ENCODE measurements at places on chromosomes 4 and X. TPM values are rescaled to one million over a fixed set of nuclear protein-coding genes. Genes with fewer than 3 reads are reported as not detected.

DNA sequence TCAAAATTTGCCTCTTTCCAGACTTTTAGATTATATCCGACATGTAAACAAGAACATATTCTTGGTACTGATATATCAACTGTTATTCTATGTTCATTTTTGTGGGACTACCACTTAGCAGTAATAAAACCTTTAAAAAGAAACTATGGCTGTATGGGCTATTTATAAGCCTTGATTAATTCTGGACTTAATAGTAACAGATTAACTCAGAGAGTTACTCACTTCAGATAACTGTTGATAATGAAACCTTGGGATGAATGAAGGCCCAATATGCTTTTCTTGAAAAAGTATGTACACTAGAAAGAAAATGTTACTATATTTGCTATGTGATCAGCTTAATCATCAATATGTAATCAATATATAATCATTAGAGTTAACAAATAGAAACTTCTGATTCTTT, 595.9 kb upstream of the BOD1L1 start:
- DNase-seq = no peak

- no peak for DNase-seq
Observed at GRCh38 chr4:39228377-39228776, 46.0 kb downstream of the WDR19 start.

DNA sequence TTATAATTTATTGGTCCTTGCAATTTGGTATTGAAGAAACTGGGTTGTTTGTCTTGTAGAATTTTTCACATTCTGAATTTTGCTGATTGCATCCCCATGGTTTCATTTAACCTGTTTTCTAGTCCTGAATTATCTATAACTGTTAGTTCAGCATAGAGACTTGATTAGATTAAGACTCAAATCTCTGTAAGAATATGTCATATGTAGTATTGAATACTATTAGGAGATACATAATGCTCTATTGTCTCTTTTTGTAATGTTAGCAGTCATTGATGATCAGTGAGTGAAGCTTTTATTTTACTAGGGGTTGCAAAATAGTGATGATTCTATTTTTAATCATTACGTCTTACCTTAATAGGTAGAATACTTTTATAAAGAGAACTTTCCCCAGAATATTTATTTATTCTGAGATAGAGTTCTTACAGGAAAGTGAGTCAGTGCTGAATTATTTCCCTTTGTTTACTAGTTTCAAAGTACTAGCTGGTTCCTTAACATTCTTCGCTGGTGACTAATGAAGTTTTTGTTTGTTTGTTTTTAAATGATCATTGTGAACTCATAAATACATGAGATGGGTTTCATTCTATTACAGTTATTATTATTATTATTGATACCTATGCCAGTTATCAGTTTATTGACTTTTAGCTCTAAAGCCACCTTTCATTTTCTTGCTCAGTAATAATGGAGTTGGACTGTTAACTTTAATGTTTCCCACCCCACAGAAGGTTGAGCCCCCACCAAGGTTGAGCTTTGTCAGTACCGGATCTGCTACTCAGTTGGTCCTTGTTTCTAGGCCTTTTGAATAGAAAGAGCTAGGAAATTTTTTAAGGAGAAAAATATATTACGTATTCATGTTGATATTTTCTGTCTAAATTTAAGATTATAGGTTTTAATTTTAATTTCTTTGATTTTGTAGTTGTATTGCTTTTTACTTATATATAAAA, 102.3 kb downstream of the LARP1B start:
- DNase-seq = no peak

- DNase-seq = no peak
Observed at GRCh38 chrX:100368167-100368566, 41.9 kb downstream of the PCDH19 start.

DNA sequence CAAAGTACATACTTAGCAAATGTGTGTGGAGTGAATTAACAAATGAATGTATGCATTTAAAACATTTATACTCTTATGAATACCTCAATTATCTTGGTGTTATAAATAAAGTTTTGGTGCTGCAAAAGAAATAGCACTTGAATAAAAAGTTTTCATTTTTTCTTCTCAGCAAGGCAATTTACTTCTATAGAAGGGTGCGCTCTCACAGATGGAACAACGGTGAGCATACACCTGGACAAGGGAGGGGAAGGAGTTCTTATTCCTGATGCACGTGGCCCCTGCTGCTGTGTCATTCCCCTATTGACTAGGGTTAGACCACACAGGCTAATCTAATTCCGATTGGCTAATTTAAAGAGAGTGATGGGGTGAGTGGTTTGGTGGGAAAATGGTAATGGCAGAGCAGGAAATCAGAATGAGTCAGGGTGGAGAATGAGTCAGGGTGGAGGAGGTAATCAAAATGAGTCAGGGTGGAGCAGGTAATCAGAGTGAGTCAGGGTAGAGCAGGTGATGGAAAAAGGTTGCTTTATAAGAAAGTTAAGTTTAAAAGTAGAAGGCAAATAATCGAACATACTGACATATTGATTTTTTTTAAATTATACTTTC, 28.2 kb upstream of the PGK1 start:
- no peak for DNase-seq

- DNase-seq = no peak
Observed at GRCh38 chr4:118927974-118928373, 39.3 kb downstream of the SYNPO2 start.

DNA sequence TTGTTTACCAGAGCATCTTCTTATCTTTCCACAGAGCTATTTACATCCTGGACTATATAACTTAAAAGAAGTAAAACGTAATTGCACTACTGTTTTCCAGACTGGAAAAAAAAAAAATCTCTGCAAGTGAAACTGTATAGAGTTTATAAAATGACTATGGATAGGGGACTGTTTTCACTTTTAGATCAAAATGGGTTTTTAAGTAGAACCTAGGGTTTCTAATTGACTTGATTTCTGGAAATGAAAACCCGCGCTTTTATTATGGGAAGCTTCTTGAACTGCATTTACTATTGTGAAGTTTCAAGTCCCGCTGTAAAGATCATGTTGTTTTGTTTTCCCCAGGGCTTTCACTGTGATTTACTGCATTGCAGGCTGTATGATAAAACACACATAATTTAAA, 162.7 kb downstream of the STIM2 start:
- DNase-seq = no peak

NMU gene
- polyA plus RNA-seq = 12.6 TPM

CSAG1 gene
- not detected for polyA plus RNA-seq

CLDN2 gene
- polyA plus RNA-seq = 57.2 TPM

CYTL1 gene
- 9.0 TPM for polyA plus RNA-seq

PRRG3 gene
- 8.2 TPM for polyA plus RNA-seq

All from left renal pelvis (tissue), 4 donors.